ENCODE measurements at places on chromosomes 12 and 14.

- no peak for DNase-seq
Measured at GRCh38 chr14:31760277-31760676, 199.1 kb downstream of the NUBPL start.

GRCh38 chr12:26678697-26679660 is 154.0 kb downstream of the ITPR2 start:
- no peak for DNase-seq

- DNase-seq = no peak
Measured at GRCh38 chr12:6207259-6207925, 7.2 kb downstream of the CD9 start.

DNA sequence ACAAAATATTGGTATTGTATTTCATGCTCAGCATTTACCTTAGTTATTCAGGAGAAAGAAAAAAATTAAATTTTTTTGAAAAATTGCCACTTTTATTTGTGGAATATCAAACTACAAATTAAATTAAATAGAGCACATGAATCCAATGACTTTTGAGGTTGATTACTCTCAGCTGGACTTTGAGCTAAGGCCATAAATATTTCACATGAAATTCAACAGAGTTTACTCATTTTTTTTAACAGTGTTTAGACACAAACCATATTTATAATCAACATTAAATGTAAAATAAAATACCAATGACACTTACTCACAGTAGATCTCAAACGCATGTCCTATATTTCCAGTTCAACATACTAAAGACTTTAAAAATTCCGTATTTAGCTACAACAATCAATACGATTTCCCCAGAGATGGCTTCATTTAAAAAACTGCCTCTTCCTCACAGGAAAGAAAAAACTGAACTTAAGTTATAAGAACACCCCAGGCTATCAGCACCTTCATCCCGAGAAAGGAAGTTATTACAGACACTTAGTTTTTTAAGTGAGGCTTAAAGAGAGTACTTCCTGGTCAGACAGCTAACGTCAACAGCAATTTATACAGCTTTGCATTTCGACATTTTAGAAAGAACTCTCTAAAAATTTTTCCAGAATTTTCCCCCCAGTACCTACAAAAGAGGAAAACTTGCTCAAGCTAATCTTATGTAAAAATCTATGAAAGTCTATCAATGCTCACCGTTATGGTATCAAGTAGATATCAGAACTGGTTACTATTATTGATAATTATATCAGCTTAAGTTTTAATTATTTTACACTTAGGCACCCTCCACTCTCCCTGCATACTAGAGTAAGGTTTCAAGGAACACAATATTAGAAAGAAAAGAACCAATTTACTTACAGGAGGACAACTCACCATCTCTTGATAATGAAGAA is 13.8 kb downstream of the TAOK3 start:
- DNase-seq = no peak

- DNase-seq = no peak
Measured at GRCh38 chr14:99693918-99694317, 9.8 kb downstream of the CYP46A1 start.

DNA sequence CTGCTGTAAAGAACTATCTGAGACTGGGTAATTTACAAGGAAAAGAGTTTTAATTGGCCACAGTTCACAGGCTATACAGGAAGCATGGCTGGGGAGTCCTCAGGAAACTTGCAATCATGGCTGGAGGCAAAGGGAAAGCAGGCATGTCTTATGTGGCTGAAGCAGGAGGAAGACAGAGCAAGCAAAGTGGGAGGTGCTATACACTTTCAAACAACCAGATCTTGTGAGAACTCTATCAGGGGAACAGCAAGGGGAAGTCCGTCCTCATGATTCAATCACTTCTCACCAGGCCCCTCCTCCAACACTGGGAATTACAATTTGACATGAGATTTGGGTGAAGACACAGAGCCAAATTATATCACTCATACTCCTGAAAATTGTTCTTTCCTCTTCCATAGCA is 109.5 kb upstream of the PKP2 start:
- no peak for DNase-seq

DNA sequence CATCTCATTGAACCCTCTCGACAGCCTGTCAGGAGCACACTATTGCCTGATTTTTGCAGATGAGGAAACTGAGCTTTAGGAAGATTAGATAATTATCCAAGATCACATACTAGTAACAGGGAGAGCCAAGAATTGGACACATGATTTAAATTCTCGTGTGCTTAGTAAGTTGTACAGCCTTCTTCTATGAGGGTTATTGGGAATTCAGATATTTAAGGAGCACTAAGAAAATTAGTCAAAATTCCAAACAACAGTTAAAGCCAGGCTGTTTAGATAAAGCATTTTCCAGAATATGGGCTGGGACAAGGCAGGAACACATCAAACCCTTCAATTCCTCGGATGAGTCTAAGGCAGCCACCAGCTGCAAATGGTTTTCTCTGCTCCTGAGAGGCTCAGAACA is 148.8 kb downstream of the TMEM30B start:
- no peak for DNase-seq

DNA sequence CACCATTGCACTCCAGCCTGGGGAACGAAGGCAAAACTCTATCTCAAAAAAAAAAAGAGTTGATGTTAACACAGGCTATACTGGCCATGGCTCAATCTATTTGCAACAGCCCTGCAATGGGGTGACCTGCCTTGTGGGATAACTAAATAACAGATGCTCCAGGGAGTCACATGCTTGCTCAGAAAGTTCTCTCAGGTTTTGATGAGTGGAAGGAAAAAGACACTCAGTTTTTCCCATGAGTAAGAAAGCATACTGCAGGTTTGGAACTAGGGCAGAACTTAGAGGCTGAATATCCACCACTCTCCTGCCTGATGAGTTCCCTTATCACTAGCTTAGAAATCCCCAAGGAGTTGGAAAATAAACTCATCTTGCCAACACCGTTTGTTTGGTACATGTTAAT is 16.9 kb downstream of the WSB2 start:
- DNase-seq = no peak

GRCh38 chr12:87315-87714 is 20.7 kb downstream of the IQSEC3 start:
- DNase-seq = no peak

DNA sequence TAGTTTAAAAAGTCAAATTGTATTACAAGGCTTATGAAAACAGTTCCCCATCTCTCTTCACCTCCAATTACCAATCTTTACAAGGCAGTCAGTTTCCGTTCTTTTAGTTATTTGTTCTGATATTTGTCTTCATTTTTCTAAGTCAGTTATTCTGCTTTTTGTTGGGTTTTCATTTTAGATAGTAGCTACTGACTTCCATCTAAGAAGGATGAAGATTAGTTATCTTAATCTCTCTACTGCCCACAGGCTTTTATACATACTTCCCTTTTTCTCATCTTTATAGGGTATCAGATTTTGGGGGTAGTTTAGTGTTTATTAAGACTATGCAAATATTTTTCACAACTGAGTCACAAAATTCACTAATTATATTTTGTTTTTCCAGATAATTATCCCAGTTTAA is 38.4 kb downstream of the FRS2 start:
- no peak for DNase-seq

DNA sequence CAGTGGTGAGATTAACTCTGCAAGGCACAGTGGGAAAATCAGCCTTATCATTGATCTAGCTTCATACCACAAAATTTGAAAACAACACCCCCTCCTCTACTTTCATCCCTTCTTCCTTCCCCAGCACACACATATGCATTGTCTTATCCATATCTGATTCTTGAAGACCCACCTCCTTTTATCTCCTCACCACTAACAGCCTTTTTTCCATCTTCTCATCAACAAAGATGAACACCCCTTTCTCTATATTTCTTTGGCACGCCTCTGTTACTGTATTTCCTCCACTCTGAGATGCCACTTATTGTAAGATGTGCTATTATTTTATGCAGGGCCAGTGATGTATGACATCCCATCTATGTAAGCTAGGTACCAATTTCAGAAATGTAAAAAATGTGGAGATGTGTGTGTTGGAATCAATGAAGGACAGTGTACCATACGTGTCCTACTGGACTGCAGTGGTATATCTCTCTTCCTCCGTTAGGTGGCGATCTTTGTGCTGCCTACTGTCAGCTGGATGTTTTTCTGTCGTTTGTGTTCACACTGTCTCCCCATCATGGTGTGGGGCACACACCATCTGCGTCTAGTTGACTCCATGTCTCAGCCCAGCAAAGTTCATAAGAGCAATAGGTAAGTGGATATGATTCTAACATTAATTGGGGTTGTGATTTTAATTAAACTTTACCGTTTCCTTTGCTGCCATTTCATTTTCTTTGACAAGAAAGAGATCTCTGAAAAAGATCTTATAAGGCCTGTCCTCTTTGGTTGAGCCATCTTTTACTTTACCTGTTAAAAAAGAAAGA is 24.0 kb downstream of the CCDC38 start:
- peak; percentile 21 for DNase-seq

DNA sequence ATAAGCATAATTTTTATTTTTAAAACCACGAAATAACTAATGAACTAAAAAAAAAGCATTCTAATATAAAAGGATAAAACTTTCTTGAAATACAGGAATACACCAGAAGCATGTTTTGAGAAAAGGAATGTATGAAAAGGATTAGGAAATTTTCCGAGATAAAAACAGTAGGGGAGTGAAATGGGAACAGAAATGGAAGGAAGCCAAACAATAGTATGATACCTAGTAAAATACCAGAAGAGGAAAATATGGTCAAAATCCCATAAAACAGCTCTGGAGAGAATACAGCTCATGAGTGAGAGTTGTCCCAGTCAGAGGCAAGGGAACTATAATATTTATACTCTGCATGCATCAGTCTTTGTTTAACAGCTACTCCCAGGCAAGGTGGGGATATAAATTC is 1016.2 kb downstream of the SLC6A15 start:
- no peak for DNase-seq

GRCh38 chr12:56082967-56083366 is 3.0 kb downstream of the ERBB3 start:
- DNase-seq = peak; percentile 97

DNA sequence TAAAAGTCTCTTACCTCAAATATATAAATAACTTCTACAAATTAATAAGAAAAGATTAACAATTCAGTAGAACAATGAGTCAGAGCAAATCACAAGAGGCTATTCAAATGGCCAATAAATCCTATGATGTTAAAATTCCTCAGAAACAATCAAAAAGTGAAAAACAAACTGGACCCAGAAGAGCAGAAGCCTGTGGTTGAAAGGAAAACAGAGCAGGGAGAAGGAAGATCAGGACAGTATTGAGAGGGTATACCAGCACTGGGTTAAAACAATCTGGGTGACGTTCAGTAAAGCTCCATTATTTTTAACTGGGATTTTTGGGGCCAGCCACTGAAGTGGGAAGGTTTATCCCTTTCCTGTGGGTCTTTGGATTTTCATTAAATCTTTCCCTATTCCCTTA is 39.7 kb upstream of the PCED1B start:
- no peak for DNase-seq

GRCh38 chr12:131915000-131915689 is 13.9 kb upstream of the PUS1 start:
- no peak for DNase-seq

DNA sequence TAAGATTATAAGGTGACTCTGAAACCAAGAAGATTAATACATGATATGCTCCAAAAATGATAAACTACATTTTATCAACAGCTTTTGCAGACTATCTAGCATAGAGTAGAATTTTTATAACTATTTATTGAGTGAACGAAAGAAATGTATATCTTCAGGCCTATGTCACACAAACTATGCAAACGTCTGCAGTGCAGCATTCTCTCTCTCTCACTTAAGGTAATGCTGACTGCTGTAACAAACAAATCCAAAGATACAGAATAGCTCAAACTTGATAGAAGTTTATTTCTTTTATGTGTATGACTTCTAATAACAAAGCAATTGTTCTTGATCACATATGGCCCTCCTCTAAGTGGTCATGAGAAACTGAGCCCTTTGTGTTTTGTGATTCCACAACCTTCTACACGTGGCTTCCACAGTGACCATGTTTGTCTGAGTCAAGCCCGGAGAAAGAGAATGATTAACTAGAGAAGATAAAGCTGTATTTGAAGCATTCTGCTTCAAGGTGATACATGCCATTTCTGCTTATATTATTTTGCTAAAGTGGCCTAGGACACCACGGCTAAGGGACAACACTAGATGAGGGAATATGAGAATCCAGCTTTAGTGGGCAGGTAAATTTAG is 1352.7 kb upstream of the TMEM132C start:
- DNase-seq = no peak

DNA sequence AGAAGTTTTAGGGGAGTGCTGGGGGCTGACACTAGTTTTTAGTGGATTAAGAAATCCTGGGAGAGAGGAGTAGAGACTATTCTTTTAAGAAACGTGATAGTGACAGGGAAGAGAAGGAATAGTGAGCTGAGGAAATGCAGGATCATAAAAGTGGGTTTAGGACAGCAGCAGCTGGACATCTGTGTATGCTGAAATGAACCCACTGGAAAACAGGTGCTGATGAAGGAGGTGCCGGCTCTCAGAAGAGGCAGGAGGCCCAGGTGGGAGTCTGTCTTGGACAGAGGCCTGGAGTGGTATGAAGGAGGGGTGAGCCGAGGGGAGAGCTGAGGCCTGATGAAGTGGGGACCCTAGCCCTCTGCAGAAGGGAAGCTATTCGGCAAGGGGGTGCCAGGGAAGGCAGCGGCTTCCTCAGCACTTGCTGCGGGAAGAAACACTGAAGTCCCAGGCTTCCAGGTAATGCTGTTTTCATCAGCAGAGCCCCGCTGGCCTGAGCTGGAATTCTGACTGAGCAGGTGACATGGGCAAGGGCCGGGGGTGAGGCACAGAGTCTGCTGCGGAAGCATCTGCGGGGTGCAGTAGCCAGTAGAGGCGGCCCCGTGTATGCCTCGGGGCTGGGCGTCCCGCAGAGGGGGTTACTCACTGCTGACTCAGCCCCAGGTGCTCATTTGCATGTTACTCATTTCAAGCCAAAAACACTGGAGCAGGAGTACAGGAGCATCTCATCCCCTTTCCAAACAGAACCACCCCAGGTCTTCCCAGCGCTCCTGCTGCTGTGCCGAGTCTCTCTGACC is 89.7 kb downstream of the TMCC3 start:
- DNase-seq = peak; percentile 53

GRCh38 chr12:90013409-90013808 is 304.8 kb upstream of the ATP2B1 start:
- DNase-seq = no peak

- DNase-seq = no peak
Measured at GRCh38 chr12:63420206-63420644, 248.1 kb downstream of the DPY19L2 start.

DNA sequence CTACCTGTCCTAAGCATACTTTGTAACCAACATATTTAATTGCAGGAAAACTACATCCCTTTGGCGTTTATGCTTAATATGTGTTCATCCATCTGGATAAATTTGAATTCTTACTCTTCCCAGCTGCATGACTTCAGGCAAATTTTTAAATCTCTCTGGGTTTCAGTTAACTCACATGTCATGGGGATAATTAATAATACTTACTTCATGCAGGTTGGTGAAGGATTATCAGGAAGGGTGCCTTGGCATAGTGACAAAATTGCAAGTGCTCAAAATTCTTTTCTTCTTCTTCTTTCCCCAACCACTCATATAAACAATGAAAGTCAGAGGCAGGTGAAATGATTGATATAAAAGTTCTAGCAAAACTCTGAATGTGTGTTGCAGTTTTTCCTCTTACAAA is 15.9 kb downstream of the SYT10 start:
- no peak for DNase-seq

GRCh38 chr14:51443195-51444018 is 203.4 kb downstream of the TMX1 start:
- DNase-seq = no peak

- DNase-seq = no peak
Measured at GRCh38 chr14:33799705-33800570, 150.9 kb downstream of the EGLN3 start.

- DNase-seq = no peak
Measured at GRCh38 chr14:31291210-31291609, 83.6 kb upstream of the HECTD1 start.

- DNase-seq = no peak
Measured at GRCh38 chr14:32682214-32682613, 256.5 kb upstream of the NPAS3 start.
